ENCODE measurements at places on chromosomes 12 and 14.

DNA sequence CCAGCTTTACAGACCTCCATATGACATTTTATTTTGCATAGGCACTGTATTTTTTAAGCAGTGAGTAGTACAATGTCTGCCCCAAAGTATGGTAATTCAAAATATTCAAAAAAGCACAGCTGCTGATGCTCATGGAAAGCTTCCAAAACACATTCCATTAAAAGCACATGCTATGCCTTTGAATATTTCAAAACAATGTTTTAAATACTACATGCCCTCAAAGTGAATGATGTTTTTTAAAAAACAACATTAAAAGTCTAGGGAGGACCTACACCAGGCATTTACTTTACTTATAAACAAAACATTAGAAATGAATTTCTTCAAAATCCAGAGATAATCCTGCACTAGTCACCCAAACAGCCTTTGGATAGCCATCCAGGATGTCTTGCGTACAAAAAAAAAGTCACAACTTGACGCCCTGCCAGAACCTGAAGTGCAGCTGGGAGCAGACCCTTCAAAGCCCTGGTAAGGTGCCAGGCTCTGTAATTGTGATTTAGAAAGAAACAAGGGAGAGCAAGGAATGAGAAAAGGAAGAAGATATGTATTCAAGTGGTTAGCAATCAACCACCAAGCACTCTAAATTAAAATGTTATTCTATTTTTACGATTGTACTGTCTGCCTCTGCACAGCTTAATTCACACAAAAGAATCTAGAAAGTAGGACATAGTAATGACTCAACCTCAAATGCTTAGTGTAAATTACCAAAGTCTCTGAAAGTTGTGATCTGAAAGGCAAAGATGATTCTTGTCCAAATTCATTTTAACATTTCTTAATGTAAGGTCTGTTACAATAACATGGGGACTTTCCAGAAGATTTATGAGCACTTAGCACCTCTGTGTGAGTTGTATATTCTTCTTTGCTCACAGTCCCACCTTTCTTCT lies 31.9 kb downstream of the CEP83 start:
- DNase-seq: no peak

DNA sequence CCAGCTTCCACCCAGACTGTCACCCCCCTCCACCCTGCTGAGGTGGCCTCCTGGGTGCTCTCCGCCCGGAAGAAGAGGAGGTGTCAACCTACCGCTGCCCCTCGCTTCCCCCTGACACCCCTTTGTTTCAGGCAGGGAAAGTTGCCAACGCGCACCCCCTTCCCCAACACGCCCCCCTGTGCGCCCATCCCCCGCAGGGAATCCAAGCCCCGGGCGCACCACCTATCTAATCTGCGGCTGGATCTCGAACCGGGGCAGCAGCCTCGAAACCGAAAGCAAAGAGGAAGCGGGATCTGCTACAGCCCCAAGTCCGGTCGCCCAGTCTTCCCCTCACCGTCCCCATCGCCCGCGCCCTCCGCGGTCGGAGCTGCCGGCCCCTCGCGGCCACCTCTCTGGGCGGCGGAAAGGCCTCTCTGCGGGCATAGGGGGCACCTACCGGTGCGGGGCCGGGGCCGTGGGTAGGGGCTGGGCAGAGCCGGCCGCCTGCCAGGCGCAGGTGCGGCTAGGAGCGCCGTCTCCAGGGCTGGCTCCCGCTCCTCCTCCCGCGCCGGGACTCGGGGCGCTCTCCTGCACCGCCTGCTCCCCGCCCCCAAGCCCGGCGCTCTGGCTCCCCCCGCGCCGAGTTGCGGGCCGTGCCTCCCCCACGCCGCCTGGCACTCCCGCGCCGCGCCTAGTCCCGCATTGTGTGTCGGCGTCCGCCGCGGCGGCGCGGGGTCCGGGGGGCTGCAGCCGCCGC lies 18.3 kb upstream of the PLEKHH1 start:
- peak; percentile 29 for DNase-seq

- no peak for DNase-seq
Observed at GRCh38 chr12:61584943-61585342, 675.3 kb upstream of the USP15 start.

DNA sequence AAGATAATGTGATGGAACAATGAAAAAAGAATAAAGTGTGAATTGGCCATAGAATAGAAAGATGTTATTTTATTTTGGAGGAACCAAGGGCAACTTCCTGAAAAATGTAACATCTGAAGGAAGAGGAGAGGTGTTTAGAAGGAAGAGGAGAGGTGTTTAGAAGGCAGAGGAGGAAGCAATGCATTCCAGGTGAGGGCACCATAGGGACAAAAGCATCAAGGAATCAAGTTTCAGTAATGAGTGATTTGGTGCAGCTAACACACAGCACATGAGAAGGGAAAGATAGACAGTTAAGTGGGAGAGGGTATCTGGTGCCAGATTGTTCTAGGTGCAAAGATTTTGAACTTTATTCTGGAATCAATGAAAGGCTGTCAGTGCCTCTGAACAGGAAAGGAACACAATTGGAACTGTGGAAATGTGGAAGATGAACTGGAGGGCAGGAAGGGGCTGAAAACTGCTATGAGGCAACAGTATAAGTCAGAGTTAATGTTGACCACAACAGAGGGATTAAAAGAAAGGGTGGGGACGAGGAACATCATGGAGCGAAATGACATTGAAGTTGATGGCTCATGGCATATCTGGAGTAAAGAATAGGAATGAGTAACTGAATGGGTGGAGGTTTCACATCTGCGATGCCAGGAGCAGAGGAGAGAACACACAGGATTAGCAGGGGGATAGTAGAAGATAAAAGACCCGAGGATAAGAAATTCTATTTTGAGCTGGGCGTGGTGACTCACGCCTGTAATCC lies 326.6 kb downstream of the LRIG3 start:
- no peak for DNase-seq

DNA sequence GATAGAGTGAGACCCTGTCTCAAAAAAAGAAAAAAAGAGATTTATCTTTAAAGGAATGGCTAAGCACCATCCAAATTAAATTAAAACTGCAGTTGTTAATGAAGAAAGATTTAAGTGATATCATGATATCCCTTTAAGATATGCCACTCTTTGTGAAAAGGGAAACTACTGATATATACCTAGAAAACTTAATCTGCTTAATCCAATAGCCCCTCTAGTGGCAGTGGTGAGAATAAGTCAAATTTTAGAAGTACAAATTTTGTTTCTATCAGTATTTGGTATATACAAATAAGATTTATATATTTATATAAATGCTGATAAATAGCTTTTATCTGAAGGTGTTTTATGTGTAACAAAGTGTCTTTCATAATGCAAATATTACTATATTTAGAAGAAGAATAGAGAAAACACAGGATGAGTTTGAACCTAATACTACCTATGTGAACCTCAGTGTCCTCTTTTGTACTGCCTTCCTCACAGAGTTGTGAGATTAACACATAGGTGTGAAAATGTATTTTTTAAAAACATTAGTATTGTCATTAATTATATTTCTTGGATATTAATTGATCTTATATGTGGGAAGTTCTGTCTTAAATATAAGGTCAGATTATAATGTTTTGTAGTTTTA lies 51.4 kb upstream of the GARIN2 start:
- peak; percentile 30 for DNase-seq

- DNase-seq: peak; percentile 16
Observed at GRCh38 chr14:34203251-34203722, 252.4 kb upstream of the EGLN3 start.

DNA sequence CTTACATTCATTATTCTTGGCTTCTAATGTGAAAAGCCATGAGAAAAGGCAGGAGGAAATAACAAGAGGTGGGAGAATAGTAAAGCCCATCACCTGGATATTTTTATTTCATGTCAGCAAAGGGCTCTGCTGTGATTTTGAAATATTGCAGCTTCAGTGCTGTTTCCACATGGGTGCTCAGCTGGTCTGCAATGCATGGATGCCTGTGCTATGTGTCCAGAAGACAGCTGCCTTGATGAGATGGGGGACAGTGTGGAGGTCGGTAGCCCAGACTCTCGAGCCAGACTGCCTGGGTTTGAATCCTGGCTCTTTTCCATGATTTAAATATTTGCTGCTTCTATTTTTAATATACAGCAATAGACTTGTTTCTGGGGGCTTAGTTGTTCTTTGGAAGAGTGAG lies 477.5 kb upstream of the GARIN6 start:
- DNase-seq: no peak

GRCh38 chr12:104468371-104468770 lies 11.6 kb downstream of the CHST11 start:
- DNase-seq: no peak

GRCh38 chr12:31620311-31620710 lies 29.4 kb upstream of the DENND5B start:
- no peak for DNase-seq

- no peak for DNase-seq
Observed at GRCh38 chr14:33596211-33597080, 354.4 kb downstream of the EGLN3 start.

GRCh38 chr14:102037686-102038085 lies 49.2 kb downstream of the HSP90AA1 start:
- no peak for DNase-seq

All from KBM-7 (cell line).